ENCODE measurements at places on chromosomes 7 and 10. TPM values are rescaled to one million over a fixed set of nuclear protein-coding genes. Genes with fewer than 3 reads are reported as not detected.

The OR2A12 gene
- not detected for total RNA-seq

The PIP gene
- total RNA-seq, result 2.5 TPM

The ZNF804B gene
- total RNA-seq, result not detected

The MET gene
- total RNA-seq, result 15.2 TPM

GRCh38 chr10:17220652-17221100 is 7.4 kb upstream of the VIM start:
- no peak for DNase-seq

DNA sequence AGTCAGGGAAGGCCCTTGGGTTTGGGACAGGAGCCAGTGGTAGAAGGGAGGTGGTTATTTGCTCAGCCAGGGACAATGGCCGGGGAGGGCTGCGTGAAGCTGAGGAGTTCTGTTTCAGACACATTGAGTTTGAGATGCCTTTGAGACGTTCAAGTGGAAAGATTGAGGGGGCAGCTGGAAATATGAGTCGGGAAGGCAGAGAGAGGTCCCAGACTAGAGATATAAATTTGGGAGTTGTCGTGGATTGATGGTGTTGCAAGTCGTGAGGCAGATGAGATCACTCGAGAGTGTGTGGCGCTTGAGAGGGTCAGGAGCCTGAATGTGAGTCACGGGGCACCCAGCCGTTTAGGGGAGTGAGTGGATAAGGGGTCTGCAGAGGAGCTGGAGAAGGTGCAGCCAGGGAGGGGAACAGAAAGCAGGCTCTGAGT is 73.3 kb downstream of the ZMIZ1 start:
- DNase-seq, result peak; percentile 97

GRCh38 chr7:120989257-120990220 is 1.0 kb downstream of the CPED1 start:
- no peak for DNase-seq

GRCh38 chr10:6035931-6036575 is 26.1 kb downstream of the IL2RA start:
- peak; percentile 43 for DNase-seq

GRCh38 chr7:116862951-116863670 is 724 bp downstream of the CAPZA2 start:
- no peak for DNase-seq

- DNase-seq, result no peak
These were observed 42.1 kb downstream of the KCNH2 start for GRCh38 chr7:150936018-150936417.

DNA sequence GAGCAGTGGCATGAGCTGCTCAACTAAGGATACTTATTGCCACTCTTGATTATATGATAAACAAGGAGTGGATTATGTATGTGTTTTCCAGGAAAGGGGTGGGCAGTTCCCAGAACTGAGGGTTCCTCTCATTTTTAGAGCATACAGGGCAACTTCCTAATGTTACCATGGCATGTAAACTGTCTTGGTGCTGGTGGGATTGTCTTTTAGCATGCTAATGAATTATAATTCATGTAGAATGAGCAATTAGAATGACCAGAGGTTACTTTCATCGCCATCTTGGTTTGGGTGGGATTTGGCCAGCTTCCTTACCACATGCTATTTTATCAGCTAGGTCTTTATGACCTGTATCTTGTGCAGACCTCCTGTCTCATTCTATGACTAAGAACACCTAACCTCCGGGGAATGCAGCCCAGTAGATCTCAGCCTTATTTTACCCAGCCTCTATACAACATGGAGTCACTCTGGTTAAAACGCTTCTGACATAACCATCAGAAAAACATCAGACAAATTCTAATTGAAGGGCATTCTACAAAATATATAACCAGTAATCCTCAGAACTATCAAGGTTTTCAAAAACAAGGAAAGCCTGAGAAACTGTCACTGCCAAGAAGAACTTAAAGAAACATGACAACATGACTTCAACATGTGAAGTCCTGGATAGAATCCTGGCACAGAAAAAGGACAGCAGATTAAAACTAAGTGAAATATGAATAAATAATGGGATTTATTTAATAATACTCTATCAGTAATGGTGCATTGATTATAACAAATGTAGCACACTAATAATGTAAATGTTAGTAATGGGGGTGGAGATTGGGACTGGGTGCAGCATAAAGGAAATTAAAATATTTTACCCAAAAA is 365.0 kb downstream of the SEMA3D start:
- no peak for DNase-seq

DNA sequence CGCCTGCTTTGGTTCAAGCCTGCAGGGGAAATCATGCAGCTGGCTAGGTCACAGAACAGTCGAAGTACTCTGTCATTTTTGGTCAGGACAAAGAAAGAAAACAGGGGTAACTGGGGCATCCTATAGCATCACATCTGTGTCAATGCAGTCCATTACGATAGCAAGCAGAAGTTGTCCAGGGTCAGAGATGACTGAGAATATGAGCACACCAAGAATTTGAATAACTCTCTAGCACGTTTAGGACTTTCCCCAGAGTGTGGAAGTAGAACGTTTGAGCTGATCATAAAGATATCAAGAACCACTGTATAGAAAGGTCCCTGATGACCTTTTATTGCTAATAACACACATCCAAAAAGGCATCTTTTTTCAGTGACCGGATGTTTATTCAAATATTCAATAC is 12.7 kb upstream of the HECW1 start:
- no peak for DNase-seq

DNA sequence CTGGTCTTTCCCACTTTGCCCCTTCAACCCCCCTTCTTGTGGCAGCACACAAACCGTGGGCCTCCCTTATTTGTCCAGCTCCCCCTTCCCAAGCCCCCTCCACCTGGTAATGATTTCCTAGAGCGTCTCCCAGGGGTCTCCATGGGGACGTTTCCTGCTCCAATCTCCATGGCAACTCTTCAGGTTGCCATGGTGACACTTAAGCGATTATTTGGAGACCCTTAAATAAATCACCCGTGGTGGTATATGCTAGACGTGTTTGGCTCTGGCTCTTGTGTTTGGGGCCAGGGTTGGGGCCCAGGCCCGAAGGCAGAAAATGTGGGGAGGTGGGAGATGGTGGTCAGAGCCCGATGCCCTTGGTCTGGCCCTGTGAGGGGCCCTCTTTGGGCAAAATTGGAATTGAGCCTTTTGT is 41.1 kb upstream of the DLG5 start:
- DNase-seq, result no peak

GRCh38 chr7:43850348-43851116 is 18.8 kb downstream of the MRPS24 start:
- no peak for DNase-seq

DNA sequence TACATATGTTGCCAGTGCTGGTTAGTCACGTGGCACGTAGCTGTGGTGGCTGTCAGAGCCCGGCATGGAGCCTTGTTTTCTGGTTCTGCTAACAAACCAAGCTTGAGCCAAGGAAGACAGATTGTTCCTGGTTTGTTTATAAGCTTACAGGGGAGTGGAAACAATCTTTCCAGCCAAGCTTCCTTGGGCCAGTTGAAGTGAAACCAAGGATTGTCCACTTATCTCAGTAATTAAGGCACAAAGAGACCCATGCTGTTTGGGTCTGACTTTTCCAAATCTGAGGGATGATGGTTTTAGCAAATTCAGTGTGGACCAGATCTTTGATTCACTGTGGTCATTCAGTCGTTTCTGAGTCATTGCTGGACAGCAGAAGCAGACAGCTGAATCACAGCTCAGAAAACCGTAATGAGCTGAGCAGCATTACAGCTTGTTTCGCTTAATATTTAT is 297.3 kb upstream of the COBL start:
- DNase-seq, result no peak

DNA sequence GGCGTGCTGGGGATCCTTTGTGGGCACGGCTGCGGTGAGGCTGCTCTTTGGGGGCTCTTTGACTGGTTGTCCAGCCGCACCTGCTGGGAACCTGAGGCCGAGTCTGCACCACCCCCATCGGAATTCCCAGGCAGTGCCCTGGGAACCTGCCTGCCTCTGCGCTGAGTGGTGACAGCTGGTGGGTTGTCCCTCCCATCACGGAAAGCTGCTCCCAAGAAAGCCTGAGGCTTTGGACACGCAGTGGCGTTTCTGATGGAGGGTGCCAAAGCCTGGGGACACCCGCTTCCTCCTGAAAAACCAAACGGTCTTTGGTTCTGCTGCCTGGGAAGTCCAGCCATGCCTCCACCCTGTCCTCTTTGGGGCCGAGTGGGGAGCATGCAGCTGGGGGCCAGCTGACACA is 21.4 kb upstream of the SHH start:
- no peak for DNase-seq

All from vagina (tissue), 2 donors.